ENCODE measurements at places on chromosomes 16 and 17. TPM values are rescaled to one million over a fixed set of nuclear protein-coding genes. Genes with fewer than 3 reads are reported as not detected.

HSD11B2 gene
- 6.0 TPM for total RNA-seq

HBM gene
- total RNA-seq: not detected

KCNH6 gene
- 4.1 TPM for total RNA-seq

KRT9 gene
- total RNA-seq: not detected

TP53TG3F gene
- not detected for total RNA-seq

ARL4D gene
- total RNA-seq: 100 TPM

GNGT2 gene
- not detected for total RNA-seq

CYBC1 gene
- 134 TPM for total RNA-seq

HS3ST4 gene
- 1.1 TPM for total RNA-seq

MYO15A gene
- total RNA-seq: 4.0 TPM

CCT6B gene
- 2.4 TPM for total RNA-seq

FGF11 gene
- 4.8 TPM for total RNA-seq

TNFRSF17 gene
- not detected for total RNA-seq

KLHL10 gene
- total RNA-seq: not detected

MMP28 gene
- total RNA-seq: 0.49 TPM

ANKFN1 gene
- total RNA-seq: 0.96 TPM

SMG1 gene
- total RNA-seq: 82.1 TPM

TMED6 gene
- not detected for total RNA-seq

GNAO1 gene
- total RNA-seq: 250 TPM

DLX3 gene
- total RNA-seq: 0.37 TPM

CSH2 gene
- total RNA-seq: 0.56 TPM

ITGB3 gene
- not detected for total RNA-seq

GLP2R gene
- total RNA-seq: not detected

SSTR5 gene
- total RNA-seq: 1.3 TPM

SOX15 gene
- 1.7 TPM for total RNA-seq

ESRP2 gene
- total RNA-seq: not detected

PRAC2 gene
- not detected for total RNA-seq

ANKRD40CL gene
- total RNA-seq: not detected

ANTKMT gene
- 61.1 TPM for total RNA-seq

TBC1D3H gene
- 0.37 TPM for total RNA-seq

CA7 gene
- 0.64 TPM for total RNA-seq

SHPK gene
- total RNA-seq: 35.5 TPM

TSPAN10 gene
- total RNA-seq: not detected

CCL8 gene
- total RNA-seq: not detected

KRTAP1-1 gene
- total RNA-seq: not detected

KRT36 gene
- not detected for total RNA-seq

TUBB3 gene
- total RNA-seq: 3,960 TPM

CBFA2T3 gene
- 126 TPM for total RNA-seq

DOC2A gene
- total RNA-seq: 4.2 TPM

TBC1D3 gene
- not detected for total RNA-seq
